ENCODE measurements at places on chromosomes 11 and 22. TPM values are rescaled to one million over a fixed set of nuclear protein-coding genes. Genes with fewer than 3 reads are reported as not detected.

Gene ABCC8
- 4.0 TPM for total RNA-seq

Gene OR52A1
- total RNA-seq: not detected

Gene KDM4E
- total RNA-seq: not detected

Gene PNPLA3
- total RNA-seq: not detected

Gene CRYBA4
- total RNA-seq: not detected

Gene OR51B4
- total RNA-seq: not detected

Gene MTNR1B
- total RNA-seq: not detected

GRCh38 chr22:46006379-46007002 lies 29.5 kb upstream of the WNT7B start:
- H3K4me1 ChIP-seq: peaks cover 19% of the 10 kb centered on the region
- H3K27me3 ChIP-seq: no peaks in the 10 kb centered on the region
- H3K36me3 ChIP-seq: no peaks in the 10 kb centered on the region
- H3K4me3 ChIP-seq: no peak overlapping the region
- DNase-seq: peak; percentile 92
- H3K27ac ChIP-seq: peak overlapping the region; percentile 83

DNA sequence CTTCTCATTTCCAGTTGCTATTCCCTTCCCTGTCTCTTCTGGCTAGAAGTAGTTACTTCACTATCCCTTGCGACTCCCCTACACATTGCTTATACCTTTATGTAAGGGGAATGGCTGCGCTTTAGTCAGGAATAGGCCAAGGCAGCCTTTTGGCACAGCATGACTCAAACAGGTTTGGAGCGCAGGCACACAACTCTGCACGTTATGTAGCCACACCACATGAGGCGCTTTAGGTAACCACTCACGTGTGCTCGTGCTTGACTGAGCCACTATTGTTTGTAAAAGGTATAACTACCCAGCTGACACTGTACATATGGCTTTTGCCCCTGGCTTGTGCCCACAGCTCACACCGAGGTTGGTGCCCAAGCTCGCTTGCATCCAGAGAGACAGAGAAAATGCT lies 46.7 kb upstream of the LIPT2 start:
- DNase-seq: no peak
- no peaks in the 10 kb centered on the region for H3K4me1 ChIP-seq
- H3K27me3 ChIP-seq: no peaks in the 10 kb centered on the region
- H3K36me3 ChIP-seq: no peaks in the 10 kb centered on the region

DNA sequence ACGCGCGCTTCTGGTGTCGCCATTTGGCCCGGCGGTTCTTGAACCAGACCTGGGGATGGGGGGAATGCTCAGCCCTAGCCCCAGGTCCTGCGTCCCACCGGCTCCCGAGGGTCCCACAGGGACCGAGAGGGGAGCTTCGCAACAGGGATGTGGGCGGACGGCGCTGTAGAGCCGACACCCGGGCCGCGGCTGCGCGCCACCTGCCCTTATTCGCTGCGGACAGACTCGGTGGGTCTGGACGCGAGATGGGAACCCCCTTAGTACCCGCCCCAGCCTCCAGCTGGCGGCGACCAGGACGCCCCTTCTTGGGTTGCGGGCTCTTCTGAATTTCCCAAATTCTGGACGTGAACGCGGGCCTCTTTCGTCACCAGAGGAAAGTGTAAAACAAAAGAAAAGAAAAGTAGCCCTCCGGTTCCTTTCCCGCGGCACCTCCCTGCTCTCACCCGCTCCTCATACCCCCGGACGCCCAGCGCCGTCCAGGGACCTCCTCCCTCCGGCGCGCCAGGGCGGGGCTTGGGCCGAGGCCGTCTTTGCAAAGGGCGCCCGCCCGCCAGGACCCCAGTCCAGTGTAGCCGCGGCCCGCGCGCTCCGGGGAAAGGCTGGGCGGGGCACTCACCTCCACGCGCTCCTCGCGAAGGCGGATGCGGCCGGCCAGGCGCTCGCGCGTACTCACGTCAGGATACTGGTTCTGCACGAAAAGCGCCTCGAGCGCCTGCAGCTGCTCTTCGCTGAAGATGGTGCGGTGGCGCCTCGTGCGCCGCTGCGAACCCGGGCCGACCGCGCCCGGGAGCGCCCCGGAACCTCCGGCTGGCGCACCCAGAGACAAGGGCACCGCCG lies 827 bp downstream of the GSC2 start:
- H3K4me3 ChIP-seq: no peak overlapping the region
- H3K4me1 ChIP-seq: peaks cover 10% of the 10 kb centered on the region
- H3K27ac ChIP-seq: no peak overlapping the region
- DNase-seq: no peak

GRCh38 chr11:134138376-134138775 lies 69.5 kb downstream of the JAM3 start:
- no peaks in the 10 kb centered on the region for H3K36me3 ChIP-seq
- H3K27me3 ChIP-seq: no peaks in the 10 kb centered on the region
- no peak overlapping the region for H3K27ac ChIP-seq
- DNase-seq: no peak

DNA sequence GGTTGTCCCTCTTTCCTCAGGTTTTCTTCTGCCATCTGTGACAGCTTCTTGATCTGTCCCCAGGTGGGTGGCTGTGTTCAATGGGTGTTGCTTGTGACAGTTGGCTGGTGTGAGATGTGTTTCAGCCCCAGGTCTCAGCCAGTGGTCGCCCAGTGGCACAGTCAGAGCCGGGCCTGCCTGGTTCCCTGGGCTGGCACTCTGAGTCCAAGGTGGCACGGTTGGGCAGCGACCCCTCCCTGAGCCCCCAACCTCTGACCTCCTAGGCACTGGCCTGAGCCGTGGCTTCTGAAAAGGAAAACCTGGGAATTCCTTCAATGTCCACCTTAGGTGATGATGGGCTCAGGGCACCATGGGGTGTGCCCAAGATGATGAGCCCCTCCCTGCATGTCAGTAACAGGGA lies 14.0 kb upstream of the PRODH start:
- H3K27ac ChIP-seq: no peak overlapping the region
- no peak overlapping the region for H3K4me3 ChIP-seq
- H3K36me3 ChIP-seq: no peaks in the 10 kb centered on the region
- no peak for DNase-seq
- peaks cover 35% of the 10 kb centered on the region for H3K27me3 ChIP-seq

DNA sequence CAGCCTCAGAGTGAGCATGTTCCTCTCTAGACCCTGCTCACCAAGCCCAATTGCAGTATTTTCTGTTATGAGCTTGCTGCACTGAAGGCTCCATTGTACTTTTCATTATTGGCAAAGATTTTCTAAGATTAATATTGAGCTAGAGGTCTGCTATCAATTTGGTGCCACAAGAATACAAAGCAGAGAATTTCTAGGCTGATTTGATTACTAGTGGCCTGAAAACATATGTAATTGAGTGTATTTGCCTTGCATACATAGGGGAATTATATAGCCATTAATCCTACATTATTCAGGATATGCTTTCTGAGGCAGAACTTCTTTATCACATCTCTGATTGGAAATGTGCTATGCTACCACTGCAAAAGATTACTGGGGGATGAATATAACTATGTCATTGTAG lies 322.9 kb upstream of the ZC3H12C start:
- H3K4me3 ChIP-seq: no peak overlapping the region
- H3K4me1 ChIP-seq: no peaks in the 10 kb centered on the region
- no peak overlapping the region for H3K27ac ChIP-seq
- no peak for DNase-seq
- H3K36me3 ChIP-seq: no peaks in the 10 kb centered on the region
- no peaks in the 10 kb centered on the region for H3K27me3 ChIP-seq

- H3K36me3 ChIP-seq: no peaks in the 10 kb centered on the region
- DNase-seq: peak; percentile 43
- peaks cover 18% of the 10 kb centered on the region for H3K4me1 ChIP-seq
- no peak overlapping the region for H3K4me3 ChIP-seq
Observed at GRCh38 chr11:1542267-1542666, 29.8 kb downstream of the DUSP8 start.

DNA sequence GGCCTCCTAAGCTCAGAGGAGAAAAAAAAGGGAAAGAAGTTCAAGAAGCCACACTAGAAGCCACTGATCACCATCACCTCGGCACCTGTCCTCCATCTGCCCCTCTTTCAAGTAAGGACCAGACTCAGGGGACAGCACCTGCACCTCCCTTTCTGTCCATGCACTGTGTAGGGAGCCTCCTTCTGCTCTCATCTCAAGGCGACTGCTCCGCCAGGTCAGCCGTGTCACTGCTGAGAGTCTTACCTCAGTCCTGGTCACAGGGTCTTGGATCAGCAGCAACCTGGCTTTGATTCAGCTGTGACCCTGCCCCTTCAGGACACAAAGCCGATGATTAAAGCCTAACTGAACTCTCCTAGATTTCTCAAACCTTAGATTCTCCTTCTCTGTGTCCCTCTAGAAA lies 101.5 kb downstream of the ZNF280B start:
- H3K4me1 ChIP-seq: no peaks in the 10 kb centered on the region
- no peak for DNase-seq
- H3K36me3 ChIP-seq: no peaks in the 10 kb centered on the region
- H3K4me3 ChIP-seq: no peak overlapping the region
- peaks cover 9% of the 10 kb centered on the region for H3K27me3 ChIP-seq

DNA sequence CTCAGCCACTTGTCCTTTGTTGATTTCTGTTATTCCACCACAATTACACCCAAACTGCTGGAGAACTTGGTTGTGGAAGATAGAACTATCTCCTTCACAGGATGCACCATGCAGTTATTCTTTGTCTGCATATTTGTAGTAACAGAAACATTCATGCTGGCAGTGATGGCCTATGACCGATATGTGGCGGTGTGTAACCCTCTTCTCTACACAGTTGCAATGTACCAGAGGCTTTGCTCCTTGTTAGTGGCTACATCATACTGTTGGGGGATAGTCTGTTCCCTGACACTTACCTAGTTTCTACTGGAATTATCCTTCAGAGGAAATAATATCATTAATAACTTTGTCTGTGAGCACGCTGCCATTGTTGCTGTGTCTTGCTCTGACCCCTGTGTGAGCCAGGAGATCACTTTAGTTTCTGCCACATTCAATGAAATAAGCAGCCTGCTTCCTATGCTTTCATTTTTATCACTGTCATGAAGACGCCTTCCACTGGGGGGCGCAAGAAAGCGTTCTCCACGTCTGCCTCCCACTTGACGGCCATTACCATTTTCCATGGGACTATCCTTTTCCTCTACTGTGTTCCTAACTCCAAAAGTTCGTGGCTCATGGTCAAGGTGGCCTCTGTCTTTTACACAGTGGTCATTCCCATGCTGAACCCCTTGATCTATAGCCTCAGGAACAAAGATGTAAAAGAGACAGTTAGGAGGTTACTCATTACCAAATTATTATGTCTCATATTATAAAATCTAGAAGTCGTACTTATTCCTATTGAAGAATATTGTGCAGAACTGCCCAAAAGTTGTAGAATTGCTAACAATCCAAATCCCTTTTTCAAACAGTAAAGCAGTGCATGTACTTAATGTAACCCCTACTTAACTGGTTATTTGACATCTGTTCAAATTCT lies 53.2 kb downstream of the OR4C6 start:
- no peaks in the 10 kb centered on the region for H3K4me1 ChIP-seq
- DNase-seq: no peak
- H3K4me3 ChIP-seq: no peak overlapping the region
- no peaks in the 10 kb centered on the region for H3K27me3 ChIP-seq
- H3K27ac ChIP-seq: no peak overlapping the region

DNA sequence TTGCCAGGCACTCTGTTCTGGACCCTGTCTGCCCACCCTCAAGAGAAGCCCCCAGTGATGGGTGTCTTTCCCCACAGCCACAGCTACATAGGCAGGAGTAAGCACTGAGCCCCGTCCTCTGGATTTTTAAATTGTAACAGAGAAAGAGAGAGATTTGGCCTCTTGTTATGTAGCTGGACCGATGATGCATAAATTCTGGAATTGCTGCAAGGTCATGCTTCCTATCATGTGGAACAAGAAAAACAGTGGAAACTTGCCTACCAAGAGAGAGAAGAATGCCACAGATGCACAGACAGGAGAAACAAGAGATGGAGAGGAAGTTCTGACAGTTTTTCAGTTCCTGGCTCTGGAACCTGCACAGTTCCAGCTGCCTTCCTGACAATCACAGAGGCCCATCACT lies 150.2 kb downstream of the ETS1 start:
- no peak overlapping the region for H3K27ac ChIP-seq
- H3K27me3 ChIP-seq: no peaks in the 10 kb centered on the region
- H3K4me1 ChIP-seq: no peaks in the 10 kb centered on the region
- no peak for DNase-seq
- H3K4me3 ChIP-seq: no peak overlapping the region

- no peaks in the 10 kb centered on the region for H3K4me1 ChIP-seq
- H3K4me3 ChIP-seq: no peak overlapping the region
- DNase-seq: no peak
- no peaks in the 10 kb centered on the region for H3K27me3 ChIP-seq
- H3K27ac ChIP-seq: no peak overlapping the region
Observed at GRCh38 chr11:95318498-95318897, 87.5 kb upstream of the SESN3 start.

DNA sequence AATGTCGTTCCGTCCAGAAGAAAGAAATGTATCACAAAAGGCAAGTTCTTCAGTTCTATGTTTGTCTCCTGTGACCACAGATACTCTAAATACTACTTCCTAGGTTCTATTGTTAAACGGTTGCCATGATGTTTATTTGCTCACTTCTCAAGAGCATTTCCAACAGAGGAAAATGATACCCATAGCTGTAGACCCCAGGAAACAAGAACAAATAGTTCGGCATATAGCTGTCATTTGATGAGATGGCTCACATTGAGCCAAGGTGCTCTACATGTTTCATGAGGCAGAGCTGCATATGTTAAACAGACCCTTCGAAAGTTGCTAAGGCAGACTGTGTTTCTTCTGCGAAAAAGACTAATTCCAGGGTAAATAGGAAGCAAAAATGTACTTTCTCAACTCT lies 15.4 kb upstream of the ANGPTL5 start:
- no peaks in the 10 kb centered on the region for H3K4me1 ChIP-seq
- H3K27ac ChIP-seq: no peak overlapping the region

GRCh38 chr22:32043391-32043790 lies 330 bp downstream of the SLC5A1 start:
- no peak for DNase-seq
- peak overlapping the region; percentile 79 for H3K27ac ChIP-seq
- peak overlapping the region; percentile 25 for H3K4me3 ChIP-seq

GRCh38 chr11:65560555-65561418 lies 2.6 kb upstream of the LTBP3 start:
- peaks cover 51% of the 10 kb centered on the region for H3K4me1 ChIP-seq
- no peaks in the 10 kb centered on the region for H3K36me3 ChIP-seq
- no peak overlapping the region for H3K4me3 ChIP-seq
- no peaks in the 10 kb centered on the region for H3K27me3 ChIP-seq
- H3K27ac ChIP-seq: peak overlapping the region; percentile 92

DNA sequence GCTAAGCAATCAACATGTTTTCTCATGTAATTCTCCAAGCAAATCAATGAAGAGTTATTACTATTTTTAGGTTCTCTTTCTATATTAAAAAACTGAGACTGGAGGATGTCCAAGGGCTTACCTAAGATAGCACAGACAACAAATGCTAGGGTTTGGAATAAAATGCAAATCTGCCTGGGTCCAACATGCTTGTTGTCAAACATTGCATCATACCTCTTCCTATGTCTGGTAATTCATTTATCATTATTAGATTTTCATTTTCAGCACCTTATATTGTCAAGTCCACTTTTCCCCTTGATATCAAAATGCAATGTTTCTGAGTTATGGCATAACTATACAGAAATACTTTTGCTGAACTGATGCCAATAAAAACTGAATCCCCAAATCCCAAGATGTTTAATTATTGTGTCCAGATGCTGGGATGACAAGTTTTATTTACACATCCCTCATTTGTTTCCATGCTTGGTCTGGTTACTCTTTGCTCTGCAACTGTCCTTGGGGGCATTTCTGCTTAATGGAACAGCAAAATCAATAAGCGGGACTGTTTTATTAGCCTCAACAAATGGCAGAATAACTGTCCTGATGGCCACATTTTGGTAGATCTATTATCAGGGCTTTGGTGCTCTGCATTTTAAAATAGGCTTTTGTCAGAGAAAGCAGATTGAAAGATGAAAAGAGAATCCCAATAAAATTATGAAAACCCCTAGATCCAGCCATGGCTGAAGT lies 86.0 kb downstream of the C11orf87 start:
- H3K4me3 ChIP-seq: no peak overlapping the region
- no peaks in the 10 kb centered on the region for H3K36me3 ChIP-seq
- no peak overlapping the region for H3K27ac ChIP-seq
- DNase-seq: no peak
- no peaks in the 10 kb centered on the region for H3K4me1 ChIP-seq
